ENCODE measurements at places on chromosomes 12 and 14.

DNA sequence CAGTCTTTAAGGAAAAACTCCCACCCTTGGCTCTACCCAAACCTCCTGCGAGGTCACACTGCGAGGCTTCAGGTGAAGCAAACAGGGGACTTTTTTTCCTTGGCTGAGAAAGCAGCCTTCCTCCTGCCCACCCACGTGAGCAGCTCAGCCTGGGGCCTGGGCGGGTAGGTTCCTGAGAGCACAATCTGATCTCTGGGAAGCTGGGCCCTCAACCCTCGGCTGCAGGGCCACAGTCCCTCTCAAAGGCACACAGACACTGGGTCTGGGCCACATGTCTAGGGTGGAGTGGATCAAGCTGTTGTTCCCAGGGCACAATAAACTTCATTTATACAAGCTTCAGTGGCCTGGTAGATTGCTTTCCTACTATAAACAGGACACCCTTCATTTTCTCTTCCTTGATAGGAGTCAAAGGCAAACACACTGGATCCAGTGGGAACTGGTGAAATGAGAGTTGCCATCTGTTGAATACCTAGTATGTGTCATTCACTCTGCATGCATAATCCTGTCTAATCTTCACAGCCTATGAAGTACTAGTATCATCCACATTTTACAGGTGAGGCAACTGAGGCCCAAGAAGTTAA is 41.3 kb upstream of the PNMA1 start:
- DNase-seq = no peak

GRCh38 chr12:1879633-1880032 is 38.8 kb downstream of the CACNA2D4 start:
- DNase-seq = no peak

DNA sequence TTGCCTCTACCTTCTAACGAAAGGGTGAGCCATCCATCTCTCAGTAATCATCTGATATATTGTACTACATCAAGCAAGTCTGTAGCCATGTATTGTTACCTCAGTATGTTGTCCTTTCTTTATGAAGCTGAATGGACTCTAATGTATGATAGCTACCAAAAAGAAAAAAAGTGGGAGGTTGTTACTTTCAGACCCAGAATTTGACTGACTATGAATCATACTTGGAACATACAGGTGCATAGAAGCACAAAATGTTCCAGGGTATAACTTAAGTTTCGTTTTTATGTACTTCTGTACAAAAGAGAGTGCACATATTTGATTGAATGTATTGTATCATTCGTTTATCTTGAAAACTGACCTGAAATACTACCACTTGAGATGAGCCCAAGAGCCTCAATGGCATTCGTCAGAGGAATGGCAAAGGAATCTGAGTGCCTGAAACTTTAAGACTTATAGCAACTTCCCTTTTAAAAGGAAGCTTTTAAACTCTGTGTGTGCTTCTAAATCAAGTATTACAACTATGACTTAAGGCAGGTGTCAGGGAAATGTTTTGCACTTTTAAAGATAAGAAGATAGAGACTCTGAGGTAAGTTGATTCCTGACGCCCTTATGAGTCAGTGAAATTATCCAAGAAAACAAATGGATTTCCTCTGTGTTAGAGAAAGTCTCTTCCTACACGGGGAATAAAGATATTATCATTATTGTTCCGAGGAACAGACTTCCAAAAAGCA is 951.5 kb downstream of the GALC start:
- DNase-seq = no peak

- DNase-seq = peak; percentile 7
Measured at GRCh38 chr12:84702001-84702400, 210.6 kb downstream of the SLC6A15 start.

GRCh38 chr12:8606890-8607289 is 5.8 kb downstream of the AICDA start:
- DNase-seq = no peak

GRCh38 chr14:75213172-75213571 is 36.8 kb upstream of the TMED10 start:
- peak; percentile 59 for DNase-seq

- peak; percentile 74 for DNase-seq
Measured at GRCh38 chr14:64671591-64671990, 32.6 kb upstream of the PLEKHG3 start.

- DNase-seq = no peak
Measured at GRCh38 chr14:104283197-104284106, 145.1 kb downstream of the KIF26A start.

DNA sequence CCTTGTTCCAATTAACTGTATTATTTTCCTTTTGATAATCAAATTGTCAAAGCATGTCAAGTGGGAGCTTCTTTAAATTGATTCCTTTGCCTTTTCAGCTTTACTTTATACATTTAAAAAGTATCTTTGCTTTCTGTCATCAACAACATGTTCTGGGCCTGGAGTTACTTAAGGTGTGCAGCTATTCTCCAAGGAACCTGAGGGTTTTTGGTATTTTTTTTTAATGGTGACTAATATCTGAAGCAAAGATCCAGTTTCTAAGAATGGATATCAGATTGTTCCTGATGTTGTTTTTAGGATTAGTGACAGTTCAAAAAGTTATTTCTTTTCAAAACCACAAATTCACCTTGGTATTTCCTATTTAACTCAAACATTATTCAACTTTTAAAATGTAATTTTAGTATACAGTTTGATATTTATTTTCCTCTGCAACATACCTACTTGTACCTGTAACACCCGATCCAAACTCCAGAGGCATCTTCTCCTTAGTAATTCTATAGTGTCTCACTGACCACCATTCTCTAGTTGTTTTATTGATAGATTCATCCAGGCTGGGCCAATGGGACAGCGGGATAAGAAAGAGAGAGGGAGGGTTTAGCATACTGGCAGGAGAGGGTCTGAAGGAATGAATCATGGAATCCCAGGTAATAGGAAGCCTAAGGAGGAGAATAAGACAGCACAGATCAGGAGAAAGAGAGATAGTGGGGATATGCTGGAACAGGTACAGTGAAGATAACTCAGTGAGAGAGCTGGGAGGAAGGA is 3.1 kb downstream of the CBLN3 start:
- no peak for DNase-seq

DNA sequence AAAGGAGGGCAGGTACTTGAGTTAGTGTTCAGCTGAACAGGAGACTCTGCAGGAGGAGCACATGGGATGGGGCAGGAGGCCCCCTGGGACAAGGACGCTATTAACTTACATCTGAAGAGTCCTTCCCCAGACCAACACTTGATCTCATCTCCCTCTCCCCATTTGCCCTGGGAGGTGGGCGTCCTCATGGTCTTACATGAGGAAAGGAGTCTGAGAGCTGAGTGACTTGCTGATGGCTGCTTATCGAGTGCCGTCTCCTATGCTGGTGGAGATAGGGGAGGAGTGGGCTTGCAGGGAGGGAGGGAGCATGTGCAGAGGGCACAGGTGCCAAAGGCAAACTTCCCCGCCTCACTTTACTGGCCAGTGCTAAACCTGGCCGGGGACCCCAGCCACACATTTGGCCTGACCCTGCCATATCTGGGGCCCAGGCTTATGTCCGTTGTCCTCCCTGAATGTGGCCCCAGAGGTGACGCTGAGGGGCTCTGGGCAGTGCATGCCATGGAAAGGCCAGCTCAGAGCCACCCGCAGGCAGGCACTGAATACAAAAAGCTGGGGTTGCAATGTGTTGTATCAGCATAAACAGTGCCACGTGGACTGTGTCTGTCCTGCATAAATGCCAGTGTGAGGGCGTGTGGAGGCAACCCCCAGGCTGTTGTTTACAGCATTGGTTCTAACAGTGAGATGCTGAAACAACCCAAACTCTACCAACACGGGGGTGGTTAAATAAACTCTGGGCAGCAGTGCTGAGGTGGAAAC is 29.4 kb downstream of the FAIM2 start:
- DNase-seq = no peak

- no peak for DNase-seq
Measured at GRCh38 chr12:77481687-77482086, 349.0 kb upstream of the NAV3 start.

DNA sequence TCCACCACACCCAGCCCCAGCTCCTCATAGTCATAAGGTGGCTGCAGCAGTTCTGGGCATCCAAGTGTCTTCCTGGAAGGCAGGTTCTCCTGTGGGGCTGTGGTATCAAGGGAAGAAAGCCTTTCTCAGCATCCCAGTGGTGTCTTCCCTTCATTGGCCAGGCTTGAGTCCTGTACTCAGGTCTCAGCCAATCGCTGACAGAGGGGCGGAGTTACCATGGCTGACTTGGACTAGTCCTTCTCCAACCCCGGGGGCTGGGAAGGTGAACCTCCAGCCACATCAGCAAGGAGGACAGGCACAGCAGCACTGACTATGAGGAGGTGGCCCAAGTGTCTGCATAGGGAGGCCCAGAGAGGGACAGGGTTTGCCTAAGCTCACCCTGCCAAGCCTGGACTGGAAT is 64.0 kb upstream of the SLC24A4 start:
- DNase-seq = no peak

GRCh38 chr14:75032939-75033338 is 18.3 kb downstream of the MLH3 start:
- no peak for DNase-seq

- DNase-seq = peak; percentile 93
Measured at GRCh38 chr14:73789989-73790581, 61.5 kb upstream of the PTGR2 start.

DNA sequence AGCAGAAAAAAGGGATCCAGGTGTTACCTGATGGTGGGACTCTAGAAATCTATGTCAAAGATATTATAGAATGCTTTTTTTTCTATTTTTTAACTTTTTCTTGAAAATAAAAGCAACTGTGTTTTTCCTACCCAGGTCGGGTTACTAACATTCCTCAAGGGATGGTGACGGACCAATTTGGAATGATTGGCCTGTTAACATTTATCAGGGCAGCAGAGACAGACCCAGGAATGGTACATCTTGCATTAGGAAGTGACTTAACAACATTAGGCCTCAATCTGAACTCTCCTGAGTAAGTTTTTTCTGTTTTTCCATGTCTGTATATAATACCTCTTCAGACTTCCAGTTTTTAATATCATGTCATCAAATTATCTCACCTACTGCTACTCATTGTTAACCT is 27.6 kb upstream of the KCNMB4 start:
- DNase-seq = no peak
